ENCODE measurements at places on chromosomes 5 and 9.

DNA sequence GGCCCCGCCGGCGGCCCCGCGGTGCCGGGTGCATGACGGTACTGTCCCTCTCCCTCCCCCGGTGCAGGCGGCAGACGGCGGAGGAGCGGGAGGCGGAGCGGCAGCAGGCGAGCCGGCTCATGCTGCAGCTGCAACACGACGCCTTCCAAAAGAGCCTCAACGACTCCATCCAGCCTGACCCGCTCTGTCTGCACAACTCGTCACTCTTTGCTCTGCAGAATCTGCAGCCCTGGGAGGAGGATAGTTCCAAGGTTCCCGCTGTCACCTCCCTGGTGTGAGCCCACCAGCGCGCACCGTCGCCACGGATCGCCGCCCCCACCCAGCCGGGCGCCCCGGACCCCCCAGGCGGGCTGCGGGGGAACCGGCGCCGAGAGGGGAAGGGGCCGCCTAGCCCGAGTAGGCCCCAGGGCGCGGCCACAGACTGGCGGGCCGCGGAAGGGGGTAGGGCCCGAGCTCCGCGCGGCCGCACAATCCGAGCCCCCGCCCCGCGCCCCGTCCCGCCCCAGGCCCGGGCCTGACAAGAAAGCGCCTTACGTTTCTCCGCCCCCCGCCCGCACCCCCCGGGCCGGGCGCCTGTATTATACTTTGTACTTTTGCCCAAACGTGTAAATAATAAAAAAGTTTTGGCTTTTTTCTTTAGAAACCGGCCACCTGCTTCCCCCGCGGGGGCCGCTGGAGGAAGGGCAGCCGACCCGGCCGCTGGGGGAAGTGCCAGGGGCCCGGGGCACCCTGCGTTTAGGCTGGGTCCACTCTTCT, 2.5 kb downstream of the TLX3 start:
- DNase-seq = no peak

- DNase-seq = no peak
These were observed 1138.2 kb downstream of the TAF11L14 start for GRCh38 chr5:18772475-18772874.

DNA sequence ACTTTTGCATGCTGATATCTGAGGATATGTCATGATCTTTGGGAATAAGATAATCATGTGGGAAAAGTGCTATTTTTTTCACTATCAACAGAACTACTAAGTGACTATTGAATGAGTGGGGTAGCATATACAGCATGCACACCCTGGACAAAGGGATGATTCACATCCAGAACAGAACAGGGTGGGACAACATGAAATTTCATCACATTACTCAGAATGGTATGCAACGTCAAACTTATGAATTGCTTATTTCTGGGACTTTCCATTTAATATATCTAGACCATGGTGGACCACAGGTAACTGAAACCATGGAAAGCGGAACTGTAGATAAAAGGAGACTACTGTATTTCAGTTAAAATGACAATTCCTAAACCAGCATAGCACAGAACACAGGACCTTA, 370.0 kb downstream of the HINT1 start:
- no peak for DNase-seq

GRCh38 chr9:89687188-89687587, 82.4 kb downstream of the GADD45G start:
- DNase-seq = no peak

GRCh38 chr9:110033869-110034268, 174.1 kb downstream of the C9orf152 start:
- DNase-seq = no peak

- no peak for DNase-seq
These were observed 280.0 kb upstream of the EFNA5 start for GRCh38 chr5:107950776-107951175.

GRCh38 chr9:123157221-123157620, 111.2 kb downstream of the STRBP start:
- DNase-seq = no peak

DNA sequence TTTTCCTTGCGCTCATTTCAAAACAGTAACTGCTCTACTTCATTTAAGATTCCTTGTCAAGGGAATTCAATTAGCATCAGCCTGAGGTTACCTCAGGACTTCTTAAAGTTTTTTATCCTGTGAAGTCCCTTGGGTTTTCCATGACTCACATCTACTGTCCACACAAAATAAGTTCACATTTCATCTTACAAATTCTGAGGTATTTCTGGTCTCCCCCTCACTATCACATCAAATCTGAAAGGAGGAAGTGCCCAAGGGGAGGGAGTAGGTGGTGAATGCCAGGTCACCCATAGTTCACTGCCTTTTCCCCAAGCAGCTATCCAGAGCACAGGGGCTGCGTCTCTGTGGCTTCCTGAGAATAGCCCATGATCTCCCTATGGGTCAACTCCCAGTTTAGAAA, 227.1 kb upstream of the NREP start:
- DNase-seq = no peak

- DNase-seq = no peak
These were observed 69.0 kb downstream of the UGCG start for GRCh38 chr9:111965566-111966019.

GRCh38 chr9:22037954-22038690, 29.0 kb upstream of the CDKN2B start:
- no peak for DNase-seq

DNA sequence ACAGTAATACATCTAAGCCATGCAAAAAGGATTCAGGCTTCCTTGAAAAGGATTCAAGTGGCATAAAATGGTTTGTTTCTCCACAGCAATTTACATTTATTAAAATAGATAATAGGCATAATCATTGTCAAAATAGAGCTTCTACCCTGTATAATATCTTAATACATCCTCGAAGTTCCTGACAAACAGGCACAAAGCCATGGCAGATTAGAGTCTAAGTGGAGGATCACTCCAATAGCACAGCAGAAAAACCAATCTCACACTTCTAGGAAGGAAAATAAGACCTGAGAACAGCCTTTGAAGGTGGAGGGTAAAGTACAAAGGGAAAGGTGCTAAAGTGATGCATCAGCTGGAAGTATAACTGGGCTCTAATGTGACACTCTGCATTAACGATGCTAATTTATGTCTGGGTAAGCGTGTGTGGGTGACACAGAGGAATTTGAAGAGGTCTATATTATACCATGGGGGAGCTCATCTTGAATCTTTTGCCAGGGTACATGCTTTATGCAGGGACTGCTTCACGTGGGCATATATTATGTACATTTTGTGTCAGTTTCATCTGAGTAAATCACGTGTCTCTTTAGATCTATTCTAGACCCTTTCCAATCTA, 28.8 kb downstream of the PPP2R2B start:
- no peak for DNase-seq

GRCh38 chr5:159422361-159422760, 92.1 kb upstream of the IL12B start:
- no peak for DNase-seq

GRCh38 chr5:136516637-136517036, 151.3 kb upstream of the TRPC7 start:
- DNase-seq = no peak

- DNase-seq = no peak
These were observed 528.7 kb upstream of the ZNF608 start for GRCh38 chr5:125274938-125275724.

DNA sequence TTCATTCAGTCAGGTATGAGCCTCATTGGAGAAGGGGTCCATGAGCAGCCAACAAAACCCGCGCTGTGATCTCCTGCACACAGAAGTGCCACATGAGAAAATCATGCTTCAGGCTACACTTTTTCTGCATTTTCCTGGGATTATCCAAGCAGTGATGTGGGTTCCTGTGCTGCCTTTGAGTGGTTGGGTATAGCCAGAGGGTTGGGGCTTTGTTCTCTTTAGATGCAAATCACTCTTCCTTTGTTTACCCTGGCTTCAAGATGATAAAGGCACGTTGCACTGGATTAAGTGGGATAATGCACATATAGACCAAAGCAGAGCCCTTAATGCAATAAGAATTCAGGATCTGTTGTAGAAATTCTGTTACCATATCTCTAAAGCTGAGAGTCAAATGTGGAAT, 18.7 kb downstream of the ECM2 start:
- no peak for DNase-seq

DNA sequence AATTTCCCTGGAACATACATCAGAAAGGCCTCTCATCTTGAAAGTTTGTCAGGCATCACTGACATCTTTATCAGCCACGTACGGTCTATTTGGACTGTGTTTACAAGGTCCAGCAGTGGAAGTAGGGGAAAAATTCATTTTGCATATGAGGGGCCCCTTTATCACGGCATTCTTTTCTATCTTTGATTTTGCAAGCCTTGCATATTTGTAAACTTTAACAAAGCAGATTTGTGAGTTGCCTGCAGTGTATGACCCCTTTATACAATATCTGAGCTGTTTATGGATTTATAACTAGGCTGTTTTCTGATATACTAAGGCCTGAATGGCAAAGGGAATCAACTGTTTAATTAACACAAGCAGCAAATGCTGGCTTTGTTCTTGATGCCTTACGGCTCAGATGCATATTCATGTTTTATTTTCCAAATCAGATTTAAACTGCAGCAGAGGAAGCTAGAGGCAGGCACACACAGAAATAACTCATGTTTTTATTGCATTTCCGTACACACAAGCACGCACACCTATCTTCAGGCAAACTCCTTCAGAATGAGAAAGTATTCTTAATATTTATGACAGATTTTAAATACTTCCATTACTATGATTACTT, 61.1 kb downstream of the CD180 start:
- no peak for DNase-seq

DNA sequence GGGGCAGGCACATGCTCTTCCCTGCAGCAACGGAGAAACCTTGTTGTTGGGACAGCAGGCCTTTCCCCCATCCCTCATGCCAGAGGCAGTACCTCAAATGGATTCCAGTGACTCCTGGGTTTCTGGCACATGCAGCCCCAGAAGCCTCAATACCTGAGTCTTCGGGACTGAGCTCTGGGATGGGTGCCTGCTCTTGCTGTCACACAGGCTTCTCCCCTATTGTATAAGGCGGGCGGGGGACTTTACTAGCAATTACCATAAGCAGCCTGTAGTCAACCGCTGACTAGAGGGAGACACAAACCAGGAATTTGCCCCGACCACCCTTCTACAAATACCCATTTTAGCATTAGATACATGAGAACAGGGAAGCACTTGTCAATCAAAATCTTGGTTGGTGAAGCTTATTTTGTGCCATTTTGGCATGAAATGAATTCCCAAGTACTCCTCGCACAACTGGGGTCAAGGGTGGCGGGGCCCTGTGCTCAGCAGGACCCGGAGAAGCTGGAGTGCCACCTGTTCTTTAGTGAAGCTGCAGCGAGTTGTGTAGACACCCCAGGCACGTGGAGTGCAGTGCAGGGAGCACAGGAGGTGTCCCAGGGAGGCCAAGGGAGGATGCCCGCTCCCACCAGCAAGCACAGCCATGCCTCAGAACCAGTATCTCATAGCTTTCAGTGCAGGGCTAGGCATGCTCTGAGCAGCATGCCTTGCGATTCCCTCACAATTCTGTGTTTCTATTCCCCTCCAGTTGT, 21.2 kb downstream of the S1PR3 start:
- DNase-seq = no peak

DNA sequence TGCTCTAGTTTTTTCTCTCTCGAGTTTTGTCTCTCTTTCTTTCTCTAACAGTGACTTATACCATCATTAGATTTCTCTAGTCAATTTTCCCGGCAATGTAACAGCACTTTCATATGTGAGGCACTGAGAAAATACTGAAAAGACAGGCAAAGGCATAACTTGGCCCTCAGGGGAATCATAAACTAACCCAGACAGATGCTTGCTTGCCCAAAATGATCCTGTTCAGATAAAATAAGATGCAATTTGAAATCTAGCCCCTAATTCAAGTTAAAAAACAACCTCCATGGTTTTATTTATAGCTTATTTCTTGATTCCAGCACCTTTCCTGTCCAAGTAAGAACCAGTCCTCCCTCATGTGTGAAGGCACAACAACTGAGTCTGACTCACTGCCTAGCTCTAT, 294.6 kb downstream of the GAS1 start:
- no peak for DNase-seq

DNA sequence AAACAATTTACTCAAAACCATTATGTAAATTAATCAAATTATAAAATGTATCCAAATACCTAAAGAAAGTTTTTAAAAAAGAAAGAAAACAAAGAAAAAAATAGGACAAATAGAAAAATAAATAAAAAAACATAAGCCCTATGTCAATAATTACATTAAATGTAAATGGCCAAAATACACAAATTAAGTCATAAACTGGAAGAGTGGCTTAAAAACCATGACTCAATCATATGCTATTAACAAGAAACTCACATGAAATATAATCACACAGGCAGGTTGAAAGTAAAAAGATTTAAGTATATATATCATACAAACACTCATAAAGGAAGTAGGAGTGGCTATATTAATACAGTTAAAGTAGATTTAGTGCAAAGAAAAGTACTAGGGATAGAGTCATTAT, 95.3 kb downstream of the PRELID2 start:
- DNase-seq = no peak

DNA sequence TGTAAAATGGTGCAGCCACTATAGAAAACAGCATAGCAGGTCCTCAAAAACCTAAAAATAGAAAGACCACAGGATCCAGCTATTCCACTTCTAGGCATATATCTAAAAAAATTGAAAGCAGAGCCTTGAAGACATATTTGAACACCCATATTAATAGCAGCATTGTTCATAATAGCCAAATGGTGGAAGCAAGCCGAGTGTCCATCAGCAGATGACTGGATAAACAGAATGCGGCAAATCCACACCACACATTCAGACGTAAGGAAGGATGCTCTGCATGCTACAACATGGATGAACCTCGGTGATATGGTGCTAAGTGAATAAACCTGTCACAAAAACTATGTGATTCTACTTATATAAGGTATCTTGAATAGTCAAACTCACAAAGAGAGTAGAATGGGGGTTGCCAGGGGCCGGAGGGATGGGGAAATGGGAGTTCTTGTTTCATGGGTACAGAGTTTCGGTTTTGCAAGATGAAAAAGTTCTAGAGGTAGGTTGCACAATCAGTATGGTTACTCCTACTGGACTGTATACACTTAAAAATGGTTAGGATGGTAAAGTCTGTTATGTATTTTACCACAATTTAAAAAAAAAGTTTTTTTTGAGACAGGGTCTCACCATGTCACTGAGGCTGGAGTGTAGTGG, 17.1 kb upstream of the HSD17B3 start:
- DNase-seq = no peak

GRCh38 chr9:26013199-26013598, 335.0 kb upstream of the TUSC1 start:
- no peak for DNase-seq

DNA sequence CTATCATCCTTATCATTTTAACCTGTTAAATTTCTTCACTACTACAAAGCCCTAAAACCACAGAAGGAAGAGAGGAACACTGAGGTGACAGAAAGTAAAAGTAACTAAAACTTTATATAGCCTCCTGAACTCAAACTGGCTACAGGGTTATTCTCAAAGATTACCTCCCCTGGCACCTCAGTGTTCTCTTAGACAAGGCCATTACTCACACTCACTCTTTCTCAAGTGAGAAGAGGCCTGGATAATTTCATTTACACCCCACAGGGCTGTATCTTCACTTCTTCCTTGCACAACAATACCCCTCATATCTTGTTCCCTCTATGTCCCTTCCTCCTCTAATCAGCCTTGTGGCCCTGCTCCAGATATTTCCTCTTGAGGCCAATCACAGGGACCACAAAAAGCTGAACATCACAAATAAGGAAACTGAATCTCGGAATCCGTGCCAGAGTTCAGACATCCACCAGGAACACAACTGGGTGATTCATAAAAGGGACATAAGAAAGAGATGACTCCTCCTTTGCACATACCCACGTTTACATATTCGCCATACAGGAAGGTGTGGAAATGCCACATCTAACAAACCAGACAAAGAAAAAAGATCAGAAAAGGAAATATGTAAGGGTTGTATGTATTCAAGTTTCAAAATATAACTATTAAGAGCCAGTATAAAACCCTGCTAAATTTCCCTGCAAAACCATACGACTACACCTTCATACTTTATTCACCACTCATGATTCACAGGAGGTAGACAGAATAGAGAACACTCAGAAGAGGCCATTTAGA, 1.7 kb upstream of the KLHL3 start:
- peak; percentile 26 for DNase-seq

All from T follicular helper cell (primary cell).